ENCODE measurements at places on chromosomes 1 and 21.

DNA sequence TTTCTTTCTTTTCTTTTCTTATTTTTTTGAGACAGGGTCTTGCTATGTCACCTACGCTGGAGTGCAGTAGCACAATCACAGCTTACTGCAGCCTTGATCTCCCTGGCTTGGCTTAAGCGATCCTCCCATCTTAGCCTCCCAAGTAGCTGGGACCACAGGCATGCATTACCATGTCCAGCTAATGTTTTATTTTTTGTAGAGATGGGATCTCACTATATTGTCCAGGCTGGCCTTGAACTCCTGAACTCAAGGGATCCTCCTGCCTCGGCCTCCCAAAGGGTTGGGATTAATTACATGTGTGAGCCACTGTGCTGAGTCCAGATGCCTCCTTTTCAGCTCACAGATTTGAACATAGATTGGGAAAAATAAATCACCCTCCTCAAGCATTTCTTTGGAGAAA, 95.7 kb downstream of the UROD start:
- DNase-seq, result no peak

DNA sequence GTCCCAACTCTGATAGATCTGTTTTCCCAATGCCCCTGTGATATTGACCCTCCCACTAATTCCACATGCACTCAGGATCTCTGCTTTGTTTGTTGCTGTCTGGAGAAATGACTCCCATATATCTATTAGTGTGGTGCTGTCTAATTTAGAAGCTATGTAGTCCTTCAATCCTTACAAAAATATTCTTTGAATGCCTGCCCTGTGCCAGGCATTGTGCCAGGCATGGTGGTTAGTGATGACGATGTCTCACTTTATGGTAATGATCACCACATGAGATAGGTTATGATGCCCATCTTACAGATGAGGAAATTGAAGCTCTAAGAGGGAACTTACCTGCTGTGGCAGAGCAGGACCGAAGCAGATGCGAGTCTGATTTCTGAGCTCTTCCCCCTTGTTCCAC, 12.9 kb downstream of the MYOG start:
- DNase-seq, result no peak

DNA sequence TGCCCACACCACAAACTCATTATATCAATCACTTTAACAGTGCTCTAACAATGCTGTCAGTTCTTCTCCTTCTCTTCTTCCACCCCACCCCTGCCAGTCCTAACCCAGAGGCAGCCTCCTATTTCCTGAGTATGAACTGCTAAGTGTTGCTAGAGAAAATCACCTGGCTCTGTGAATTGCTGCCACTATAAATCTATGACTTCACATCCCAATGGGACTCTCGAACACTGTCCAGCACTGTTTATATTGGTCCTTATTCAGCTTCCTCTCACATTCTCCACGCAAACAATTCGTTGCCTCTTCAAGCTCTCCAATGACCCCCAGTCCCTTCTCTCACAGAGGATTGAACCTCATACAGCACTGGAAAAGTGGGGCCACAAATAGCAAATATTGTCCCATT, 27.0 kb upstream of the USH2A start:
- no peak for DNase-seq

- no peak for DNase-seq
Measured at GRCh38 chr1:36641776-36642175, 159.1 kb upstream of the CSF3R start.

GRCh38 chr1:18341291-18342069, 139.2 kb upstream of the KLHDC7A start:
- peak; percentile 34 for DNase-seq

DNA sequence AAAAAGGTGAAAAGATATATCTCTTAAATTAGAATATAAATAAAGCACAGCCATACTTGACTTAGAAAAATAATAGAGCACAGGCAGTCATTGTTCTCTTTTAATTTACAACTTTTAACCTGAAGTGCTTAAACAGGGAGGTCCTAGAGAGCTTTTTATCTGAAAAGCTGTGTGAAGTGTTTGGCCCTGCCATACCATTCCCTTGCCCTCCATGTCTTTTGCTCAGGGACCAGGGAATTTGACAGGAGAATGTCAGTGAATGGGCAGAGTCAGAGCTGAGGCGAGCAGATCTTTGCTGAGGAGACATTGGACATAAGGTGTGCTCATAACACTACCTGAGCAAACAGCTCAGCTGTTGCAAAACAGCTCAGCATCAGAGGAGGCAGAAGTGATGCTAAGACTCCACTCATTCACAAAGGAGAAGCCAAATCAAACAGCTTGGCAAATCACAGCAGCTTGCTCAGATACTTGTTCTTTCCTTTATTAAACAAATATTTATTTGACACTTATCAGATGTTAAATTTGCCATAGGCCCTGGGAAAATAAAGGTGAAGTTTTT, 14.9 kb upstream of the MGST3 start:
- no peak for DNase-seq

GRCh38 chr1:245965398-245965797, 541.7 kb downstream of the SMYD3 start:
- no peak for DNase-seq

DNA sequence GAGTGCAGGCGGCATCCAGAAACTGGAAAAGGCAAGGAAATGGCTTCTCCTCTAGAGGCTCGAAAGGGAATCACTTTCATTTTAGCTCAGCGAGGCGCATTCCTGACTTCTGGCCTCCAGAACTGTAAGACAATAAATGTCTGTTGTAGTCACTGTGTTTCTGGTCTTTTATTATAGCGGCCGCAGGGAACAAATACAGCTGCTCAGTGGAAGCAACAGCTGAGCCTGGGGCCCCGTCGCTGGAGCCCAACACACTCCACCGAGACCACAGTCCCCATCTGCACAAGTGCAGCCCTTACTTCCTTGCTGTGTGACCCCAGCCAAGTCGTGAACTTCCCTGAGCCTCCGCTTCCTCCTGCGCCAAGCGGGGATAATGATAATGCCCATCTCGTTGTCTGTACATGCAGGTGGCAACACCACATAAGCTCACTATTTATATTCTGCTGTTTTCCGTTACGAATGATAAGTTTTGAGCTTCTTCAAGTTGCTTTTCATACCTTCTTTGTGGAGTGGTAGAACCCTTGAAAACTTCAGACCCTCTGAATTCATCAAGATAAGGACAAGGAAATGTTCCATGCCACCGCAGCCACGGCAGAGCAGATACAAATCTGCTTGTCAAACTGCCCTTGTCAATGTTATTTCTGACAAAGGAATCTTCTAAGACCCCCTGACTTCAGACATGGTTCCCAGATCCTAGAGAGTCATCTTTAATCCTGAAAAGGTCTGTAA, 3.2 kb upstream of the LAPTM5 start:
- no peak for DNase-seq

DNA sequence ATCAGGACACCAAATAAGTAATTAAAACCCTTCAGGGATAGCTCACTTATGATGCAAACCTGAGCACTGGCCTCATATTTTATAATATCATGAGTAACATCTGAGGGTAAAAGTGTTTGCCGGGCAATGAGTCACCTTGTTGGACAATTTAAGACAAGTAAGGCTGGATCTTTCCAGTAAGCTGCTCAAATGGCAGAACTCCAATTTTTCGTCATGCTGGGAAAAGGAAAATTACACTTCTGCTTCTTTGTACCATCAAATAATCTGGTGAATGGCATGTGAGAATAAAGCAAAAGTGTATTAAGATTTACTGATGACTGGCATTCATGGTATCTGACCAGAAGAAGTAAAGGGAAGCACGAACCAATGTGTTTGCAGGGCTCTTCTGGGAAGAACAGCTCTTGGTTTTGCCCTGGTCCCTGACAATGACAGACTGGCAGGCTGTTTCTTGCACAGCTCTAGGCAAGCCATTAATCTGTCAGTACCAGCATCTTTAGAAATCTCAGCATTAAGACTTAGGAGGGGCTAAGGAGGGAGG, 392.2 kb downstream of the VAV3 start:
- DNase-seq, result peak; percentile 9

DNA sequence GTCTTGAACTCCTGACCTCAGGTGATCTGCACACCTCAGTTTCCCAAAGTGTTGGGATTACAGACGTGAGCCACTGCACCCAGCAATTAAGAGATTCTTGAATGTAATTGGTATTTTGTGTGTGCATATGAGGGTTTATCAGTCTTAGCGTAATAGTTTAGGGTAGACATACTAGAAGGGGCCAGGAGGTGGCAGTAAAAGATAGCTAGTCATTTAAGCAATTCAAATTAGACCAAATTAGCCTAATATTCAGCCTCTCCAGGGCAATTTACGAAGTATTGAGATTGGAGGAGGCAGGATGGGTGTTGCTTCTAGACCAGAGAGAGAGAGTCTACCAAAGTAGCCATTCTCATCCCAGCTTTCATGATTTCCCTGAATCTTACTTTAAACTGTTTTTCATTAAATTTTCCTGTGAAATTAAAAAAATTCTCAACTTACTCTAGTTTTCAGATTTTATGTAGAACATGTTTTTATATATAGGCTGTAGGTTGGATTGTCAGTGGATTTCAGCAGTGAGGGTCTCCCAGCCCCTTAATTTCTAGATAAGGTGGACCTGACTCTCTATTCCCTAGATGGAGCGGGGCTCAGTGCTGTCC, 119.7 kb downstream of the HHAT start:
- DNase-seq, result peak; percentile 71

DNA sequence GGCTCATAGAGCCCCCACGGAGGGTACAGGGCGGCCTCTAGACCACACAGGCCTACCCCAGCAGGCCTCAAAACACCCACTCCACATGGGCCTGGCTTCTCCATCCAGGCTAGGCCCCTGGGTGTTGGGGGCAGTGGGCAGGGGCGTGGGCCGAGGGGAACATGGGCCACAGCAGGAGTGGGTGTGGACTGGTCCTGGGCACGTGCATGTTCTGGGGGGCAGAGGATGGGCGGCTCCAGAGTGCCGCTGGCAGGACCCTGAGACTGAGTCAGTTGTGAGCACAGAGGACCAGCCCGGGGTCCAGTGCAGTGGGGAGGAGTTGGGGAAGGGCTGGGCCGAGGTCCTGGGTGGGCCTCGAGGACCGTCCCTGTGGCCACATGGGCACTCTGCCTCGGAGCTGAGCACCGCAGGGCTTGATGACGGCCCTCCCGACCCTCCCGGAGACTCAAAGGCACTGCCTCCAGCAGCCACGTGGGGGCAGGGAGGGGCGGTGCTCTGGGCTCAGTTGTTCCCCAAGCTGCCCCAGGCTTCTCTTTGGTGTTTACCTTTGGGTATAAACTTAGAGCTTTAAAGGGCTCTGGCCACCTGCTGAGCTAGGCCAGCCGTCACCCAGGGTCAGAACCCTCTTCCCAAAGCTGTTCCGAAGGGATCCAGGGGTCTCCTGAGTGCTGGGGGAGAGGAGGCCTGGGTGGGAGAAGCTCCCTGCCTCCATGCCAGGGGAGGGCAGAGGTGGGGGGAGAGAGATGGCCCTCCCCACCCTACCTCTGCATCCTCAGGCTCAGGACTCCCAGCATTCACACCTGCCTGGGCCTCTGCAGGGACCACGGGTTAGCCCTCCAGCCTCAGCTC, 79.9 kb downstream of the MORN1 start:
- peak; percentile 49 for DNase-seq

DNA sequence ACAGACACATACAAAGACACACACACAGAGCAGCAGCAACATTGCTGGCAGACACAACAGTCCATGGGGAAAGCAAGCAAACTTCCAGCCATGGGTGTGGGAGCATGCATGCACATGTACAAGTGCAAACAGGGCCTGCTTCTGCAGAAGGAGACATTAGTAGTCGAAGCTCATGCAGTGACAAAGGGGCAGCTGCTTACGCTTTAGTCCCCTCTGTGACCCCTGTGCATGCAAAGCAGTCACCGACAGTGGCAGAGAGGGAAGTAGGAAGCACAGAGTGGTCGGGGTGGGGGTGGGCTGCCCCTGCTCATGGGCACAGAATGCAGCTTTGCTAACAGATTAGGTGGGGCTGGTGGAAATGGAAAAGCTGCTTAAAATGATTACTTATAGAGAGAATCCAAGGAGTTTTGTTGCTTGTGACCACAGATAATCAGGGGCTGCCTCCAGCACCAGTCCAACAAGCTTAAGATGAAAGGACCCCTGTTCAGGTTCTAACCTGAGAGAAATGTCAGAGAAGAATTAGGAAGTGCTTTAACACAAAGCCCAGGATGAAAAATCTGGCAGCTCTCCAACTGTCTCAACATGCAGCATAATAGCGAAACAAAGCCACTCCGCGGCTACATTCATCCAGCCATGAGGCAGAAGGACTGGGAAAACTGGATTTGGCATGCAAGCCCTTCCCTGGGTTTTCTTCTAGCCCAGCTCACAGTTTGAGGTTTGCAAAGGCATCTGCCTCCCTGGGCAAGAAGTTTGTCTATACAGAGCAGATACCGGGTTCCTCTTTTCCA, 378.9 kb downstream of the KCNH1 start:
- peak; percentile 53 for DNase-seq

- DNase-seq, result no peak
Measured at GRCh38 chr1:228062812-228063211, 19.7 kb upstream of the ARF1 start.

- no peak for DNase-seq
Measured at GRCh38 chr1:31507221-31507620, 69.1 kb upstream of the TINAGL1 start.

DNA sequence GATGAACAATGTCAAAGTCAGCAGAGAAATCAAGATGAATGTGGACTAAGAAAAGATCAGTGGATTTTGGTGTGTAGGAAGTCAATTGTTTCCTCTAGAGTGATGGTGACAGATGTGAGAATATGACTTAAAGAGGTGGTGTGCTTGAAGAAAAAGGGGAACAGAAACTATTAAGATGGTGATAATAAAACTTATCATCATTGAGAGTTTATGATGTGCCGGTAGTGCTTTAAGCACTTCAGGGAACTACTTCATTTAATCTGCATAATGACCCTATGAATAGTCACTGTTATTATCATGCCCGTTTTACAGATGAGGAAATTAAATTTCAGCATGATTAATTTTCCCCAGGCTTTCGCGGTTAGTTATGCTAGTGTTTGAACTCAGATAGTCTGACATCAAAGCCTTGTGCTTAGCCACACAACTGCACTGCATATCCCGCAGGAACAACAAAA, 246.9 kb upstream of the LRRC7 start:
- no peak for DNase-seq

GRCh38 chr1:85630493-85630892, 49.9 kb downstream of the CCN1 start:
- DNase-seq, result no peak

- peak; percentile 21 for DNase-seq
Measured at GRCh38 chr1:241640867-241641622, 876 bp upstream of the CHML start.

GRCh38 chr1:25096307-25097150, 135.8 kb downstream of the SYF2 start:
- no peak for DNase-seq

GRCh38 chr21:29640080-29640508, 299.7 kb downstream of the GRIK1 start:
- no peak for DNase-seq

GRCh38 chr1:218459878-218460711, 115.0 kb downstream of the TGFB2 start:
- no peak for DNase-seq

GRCh38 chr1:2358651-2359640, 32.4 kb downstream of the MORN1 start:
- DNase-seq, result no peak

- DNase-seq, result no peak
Measured at GRCh38 chr1:236619398-236619797, 15.1 kb upstream of the HEATR1 start.

Measured in NCI-H2171 treated with DMSO at 0.1 percent for 48 hours (cell line).